ENCODE measurements at places on chromosomes 2 and 18. TPM values are rescaled to one million over a fixed set of nuclear protein-coding genes. Genes with fewer than 3 reads are reported as not detected.

The MPV17 gene
- total RNA-seq, result 72.4 TPM

The KCNJ13 gene
- not detected for total RNA-seq

The ONECUT2 gene
- total RNA-seq, result not detected

The POMC gene
- total RNA-seq, result not detected

The DSC3 gene
- total RNA-seq, result not detected

The FZD7 gene
- total RNA-seq, result 23.6 TPM

GRCh38 chr2:16725549-16725948 lies 59.9 kb upstream of the CYRIA start:
- no peak for DNase-seq

DNA sequence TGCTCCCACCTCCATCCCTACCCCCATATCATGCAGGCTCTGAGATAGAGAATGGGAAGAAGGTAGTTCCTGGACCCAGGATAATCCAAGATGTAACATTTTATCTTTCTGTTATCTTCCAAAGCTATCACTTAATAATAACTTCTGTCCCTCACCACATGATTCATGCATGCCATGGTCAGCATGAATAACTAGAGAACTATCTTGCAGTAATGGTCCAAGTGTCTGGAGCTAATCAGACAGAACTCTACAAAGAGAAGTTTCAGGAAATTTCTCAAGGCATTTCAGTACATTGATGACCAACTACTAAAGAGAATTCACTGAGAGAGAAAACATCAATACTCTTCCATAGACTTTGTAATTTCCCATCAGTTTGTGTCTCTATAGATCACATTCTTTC lies 1469.7 kb upstream of the PIK3C3 start:
- DNase-seq, result no peak

DNA sequence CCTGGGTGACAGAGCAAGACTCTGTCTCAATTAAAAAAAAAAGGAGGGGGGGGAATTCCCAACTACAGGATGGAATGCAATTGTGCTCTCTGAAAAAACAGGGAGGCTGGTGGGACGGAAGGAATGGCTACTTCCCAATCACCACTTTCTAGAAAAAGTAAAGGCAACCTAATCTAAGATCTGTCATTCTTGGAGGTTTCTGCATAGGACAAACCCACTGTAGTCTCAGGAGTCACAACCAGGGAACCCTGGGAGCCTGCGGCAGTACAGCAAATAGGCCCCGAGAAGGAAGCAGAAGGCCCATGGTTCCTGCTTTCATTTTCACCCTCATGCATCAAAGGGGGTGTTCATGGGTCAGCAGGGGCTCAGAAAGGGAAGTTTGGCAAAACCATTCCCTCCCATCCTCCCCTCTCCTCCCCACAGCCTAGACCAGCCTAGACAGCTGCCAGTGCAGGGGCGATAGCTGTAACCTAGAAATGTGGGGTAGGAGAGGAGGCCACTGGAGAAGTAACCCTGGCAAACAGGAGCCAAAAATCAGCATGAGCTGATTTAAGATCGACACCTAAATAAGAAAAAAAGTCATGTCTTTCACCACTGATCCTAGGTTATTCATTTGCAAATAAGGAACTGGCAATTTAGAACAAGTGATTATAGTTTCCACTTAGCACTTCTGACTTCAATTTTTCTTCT lies 48.0 kb downstream of the TRABD2A start:
- DNase-seq, result no peak

DNA sequence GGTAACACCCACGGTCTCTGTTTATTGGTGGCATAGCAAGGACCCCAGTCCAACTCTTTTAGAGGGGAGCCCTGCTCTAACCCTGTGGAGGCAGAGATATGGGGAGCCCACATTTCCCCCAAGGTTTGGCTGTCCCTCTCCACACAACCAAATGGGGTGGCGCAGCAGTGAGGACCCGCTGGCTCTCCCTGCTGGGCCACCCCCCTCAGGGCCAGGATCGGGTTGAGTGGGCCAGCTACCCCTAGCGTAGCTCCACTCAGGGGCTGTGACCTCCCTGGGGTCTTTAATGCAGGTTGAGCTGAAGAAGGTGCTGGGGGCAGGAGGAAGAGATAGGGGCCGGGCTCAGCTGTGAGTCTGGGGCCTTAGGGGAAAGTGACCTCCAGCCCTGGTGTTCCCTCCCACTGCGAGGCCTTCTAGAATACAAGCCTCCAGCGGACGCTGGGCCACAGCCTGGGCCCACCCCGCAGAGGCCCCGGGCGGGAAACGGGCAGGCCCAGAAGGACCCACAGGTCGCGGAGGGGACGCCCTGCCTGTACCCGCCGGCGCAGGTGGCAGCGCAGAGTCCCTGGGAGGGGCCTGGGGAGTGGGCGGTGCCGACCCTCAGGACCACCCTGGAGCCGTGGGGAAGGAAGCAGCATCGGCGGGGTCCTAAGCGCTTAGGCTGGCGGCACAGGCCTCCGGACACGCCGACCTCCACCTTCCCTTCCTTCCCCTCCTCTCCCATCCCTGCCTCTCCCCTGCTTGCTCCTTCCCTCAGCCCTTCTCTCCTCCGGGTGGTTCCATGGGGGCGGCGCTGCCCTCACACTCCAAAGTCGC lies 9.6 kb downstream of the CROCC2 start:
- no peak for DNase-seq

DNA sequence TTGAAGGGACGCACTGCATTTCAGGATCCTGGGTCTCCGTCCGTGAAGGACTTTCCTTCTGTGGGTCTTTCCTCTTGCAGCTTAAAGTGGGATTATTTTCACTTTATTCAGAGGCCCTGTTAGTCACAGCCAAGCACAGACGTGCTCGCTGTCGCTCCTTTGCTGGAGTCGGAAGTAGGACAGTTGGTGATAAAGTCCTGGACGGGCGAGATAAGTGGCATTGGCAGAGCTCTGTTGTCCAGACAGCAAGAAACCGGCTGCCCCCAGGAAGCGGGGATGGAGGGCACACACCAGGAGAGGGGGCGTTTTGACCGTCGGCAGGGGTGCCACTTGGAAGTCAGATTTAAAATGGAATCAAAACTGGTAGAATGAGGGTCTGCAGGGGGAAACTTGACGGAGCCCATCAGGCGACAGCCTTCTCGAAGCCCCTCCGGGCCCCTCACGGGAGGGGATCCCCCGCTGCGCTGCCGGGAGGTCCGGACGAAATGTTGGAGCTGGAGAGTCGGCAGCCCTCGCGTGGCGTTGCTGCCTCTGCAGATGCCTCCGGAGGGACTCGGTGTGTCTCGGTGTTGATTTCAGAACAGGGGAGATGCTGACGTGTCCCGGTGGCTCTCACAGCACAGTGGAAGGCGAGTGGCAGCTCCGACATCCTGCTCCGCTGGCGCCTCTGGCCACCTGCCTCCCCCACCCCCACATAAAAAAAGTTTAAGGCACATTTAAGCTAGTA lies 124.2 kb downstream of the NFATC1 start:
- DNase-seq, result no peak

- DNase-seq, result peak; percentile 31
These were observed 1.4 kb downstream of the PHLPP1 start for GRCh38 chr18:62716619-62717168.

- DNase-seq, result no peak
These were observed 118.2 kb downstream of the PAX3 start for GRCh38 chr2:222180619-222181018.

DNA sequence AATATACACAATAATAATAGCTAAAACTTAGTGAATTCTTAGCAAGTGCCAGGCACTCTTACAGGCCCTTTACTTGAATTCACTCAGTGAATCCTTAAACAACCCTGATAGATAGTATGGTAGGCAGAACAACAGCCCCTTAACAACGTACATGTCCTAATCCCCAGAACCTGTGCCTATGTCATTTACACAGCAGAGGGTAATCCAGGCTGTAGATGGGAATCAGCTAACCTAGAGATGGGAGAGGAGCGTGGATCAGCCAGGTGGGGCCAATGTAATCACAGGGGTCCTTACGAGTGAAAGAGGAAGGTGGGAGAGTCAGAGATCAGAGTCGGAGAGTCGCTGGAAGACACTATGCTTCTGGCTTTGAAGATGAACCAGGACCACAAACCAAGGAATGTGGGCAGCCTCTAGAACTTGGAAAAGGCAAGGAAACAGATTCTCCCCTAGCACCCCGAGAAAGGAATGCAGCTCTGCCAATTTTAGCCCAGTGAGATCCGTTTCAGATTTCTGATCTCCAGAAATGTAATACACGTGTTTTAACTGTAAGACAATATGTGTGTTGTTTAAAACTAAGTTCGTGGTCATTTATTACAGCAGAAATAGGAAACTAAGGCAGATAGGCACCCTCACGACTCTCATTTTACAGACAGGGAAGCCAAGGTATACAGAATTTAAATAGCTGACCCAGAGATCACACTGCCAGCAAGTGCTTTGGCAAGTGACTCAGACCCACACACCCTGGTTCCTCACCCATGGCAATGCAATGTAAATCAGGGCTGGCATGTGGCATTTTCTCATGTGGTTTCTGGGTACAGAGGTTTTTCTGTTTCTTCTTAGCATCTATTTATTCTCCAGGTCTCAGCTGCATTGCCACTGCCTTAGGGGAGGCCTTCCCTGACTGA lies 68.9 kb downstream of the DOCK10 start:
- DNase-seq, result peak; percentile 63

DNA sequence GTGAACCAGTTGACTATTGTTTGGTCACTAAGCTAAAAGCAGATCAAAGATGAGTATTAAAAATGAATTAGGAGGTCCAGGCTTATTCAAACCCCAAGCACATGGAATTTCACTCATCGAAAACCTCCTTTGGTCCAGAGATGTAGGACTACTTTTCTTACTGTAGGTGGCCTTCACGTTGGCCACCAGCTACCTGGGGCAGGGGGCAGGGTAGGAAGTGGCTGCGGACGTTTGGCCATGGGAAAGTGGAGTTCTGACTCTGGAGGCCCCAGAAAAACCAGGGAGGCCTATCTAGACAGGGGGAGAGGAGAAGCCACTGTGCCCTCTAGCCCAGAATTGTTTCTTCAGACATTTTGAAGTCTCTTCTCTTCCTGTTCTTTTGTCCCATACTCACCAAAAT lies 31.8 kb upstream of the CABLES1 start:
- DNase-seq, result no peak

DNA sequence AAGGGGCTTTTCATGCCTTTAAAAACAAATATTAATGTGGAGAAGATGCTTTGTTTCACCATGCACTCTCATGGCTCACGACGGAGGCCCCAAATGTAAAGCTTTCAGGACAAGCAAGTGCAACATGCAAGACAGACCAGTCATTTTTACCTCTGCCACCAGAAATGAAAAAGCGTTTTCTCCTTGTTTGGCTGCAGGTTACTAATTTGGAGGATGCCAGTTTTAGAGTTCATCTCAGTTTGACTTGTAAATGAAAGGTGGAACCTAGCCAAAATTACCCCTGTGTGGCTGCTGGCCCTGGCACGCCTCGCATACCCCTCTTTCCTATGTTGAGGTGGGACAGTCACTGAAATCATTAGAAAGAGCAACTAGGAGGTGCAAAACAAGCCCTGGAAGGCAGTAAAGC lies 138.6 kb downstream of the BCL2 start:
- DNase-seq, result no peak

DNA sequence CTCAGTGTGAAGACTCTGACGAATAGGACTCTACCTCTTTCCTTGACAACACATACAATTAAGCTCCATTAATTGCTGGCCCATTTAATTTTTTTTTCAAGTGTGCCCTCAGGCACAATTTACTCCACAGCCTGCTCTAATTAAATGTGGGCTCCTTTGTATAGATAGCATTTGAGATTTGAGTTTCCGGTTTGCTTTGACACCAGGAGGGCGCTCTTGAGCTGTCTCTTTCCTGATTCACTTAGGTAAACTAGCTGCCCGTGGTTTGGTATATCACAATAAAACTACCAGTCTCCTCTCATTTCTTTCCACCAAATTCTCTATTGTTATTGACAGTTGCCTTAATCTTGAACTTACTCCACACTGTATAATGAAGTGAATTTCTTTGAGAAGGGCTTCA lies 666.0 kb downstream of the DSC3 start:
- DNase-seq, result no peak

DNA sequence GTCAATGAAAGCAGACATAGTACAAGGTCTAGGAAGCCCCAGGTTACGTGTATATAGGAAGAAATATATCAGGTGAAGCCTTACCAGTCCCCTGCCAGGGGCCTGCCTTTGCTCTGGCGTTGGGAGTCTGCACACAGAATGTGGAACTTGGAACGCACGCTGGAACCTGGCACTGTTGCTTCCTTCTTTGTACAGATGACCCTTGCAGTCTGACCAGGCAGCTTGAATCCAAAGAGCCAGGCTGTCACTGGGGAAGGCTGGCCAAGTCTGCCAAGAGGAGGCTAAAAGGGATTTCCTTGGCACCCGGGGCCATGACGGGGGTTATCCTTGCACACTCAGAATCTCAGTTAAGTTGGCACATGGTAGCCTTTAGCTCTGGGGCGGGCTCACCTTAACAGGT lies 39.5 kb downstream of the TMEM247 start:
- DNase-seq, result no peak

DNA sequence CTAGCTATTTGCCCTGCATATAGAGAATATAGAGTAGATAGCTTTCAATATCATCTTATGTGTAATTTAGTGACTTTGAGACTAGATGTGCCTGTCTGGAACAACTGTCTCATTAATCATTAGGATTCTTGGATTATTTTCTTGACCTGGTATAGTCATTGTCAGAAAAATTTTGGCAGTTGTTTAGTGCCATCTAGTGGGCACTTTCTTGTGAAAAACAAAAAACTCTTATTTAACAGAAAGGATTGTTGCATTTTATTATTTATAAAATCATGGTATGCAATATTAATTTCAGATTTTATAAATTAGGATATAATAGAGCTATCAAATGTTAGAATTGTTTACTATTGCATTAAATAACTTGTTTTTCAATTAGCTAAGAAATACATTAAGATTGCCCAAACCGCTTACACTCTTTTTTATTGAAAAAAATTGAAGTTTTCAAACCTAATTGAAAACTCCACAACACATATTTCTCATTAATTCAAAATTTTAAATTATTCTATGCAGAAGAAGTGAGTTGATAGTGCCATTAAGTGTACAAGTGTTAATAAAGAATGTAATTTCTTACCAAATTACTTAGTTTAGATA lies 80.3 kb downstream of the DYNAP start:
- DNase-seq, result no peak

DNA sequence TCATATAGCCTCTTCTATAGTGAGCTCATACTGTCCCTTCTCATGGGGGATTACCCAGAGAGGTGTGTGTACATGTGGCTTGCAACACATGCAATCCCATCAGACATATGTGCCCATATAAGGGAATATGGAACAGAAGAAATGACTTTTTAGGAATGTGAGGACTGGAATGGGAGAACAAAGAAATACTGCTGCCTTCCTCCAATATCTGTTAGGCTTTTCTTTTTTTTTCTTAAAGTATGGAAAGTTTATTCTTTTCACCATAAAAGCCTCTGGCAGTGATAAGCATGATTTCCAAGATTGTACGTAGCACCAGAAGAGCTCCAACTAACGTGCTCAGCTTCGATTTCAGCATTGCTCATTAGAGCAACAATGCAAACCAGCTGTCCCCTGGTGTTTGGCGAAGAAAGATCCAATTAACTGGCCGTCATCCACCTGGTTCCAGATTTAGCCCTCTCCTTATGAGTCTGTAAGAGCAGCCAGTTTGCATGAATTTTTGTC lies 113.6 kb downstream of the ADCYAP1 start:
- no peak for DNase-seq

- no peak for DNase-seq
These were observed 141.8 kb upstream of the CTDP1 start for GRCh38 chr18:79537758-79538157.

- DNase-seq, result no peak
These were observed 267.2 kb downstream of the HRH4 start for GRCh38 chr18:24727685-24728084.

- peak; percentile 15 for DNase-seq
These were observed 39.1 kb upstream of the FAM136A start for GRCh38 chr2:70340761-70341476.

- peak; percentile 16 for DNase-seq
These were observed 6.2 kb upstream of the EHD3 start for GRCh38 chr2:31227711-31228125.
